HS-5 (cell line): ENCODE measurements at places on chromosomes 13 and 19.

- DNase-seq = no peak
Measured at GRCh38 chr19:4970558-4971423, 1.9 kb downstream of the KDM4B start.

GRCh38 chr19:43625918-43626579 lies 6.6 kb upstream of the ZNF428 start:
- no peak for DNase-seq

- no peak for DNase-seq
Measured at GRCh38 chr13:44396701-44397580, 23.3 kb downstream of the SERP2 start.

- DNase-seq = no peak
Measured at GRCh38 chr13:106331116-106331515, 204.3 kb downstream of the EFNB2 start.

- no peak for DNase-seq
Measured at GRCh38 chr13:69458013-69458412, 649.6 kb upstream of the ATXN8OS start.

DNA sequence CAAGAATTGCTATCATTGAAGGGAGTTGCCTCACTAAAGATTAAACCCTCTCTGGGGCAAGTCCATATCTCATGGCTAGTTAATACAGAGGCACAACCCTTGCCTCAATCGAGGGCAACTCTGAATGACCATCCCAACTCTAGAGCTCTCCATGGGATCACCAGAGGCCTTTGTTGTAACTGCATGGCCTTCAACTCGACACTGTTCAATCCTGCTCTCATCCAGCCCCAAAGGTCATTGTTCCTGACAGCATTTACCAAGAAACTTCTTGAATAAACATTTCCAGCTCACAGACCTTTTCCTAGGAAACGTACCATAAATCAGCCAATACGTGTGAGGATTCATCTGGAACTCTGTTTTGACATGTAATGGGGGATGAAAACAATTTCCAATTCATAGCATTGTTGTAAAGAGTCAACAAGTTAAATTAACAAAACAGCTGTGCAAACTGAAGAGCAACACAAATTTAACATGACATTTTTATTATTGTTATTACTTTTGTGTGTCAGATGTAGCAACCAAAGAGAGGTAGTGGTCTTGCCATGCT lies 452.7 kb downstream of the SUCLA2 start:
- no peak for DNase-seq

DNA sequence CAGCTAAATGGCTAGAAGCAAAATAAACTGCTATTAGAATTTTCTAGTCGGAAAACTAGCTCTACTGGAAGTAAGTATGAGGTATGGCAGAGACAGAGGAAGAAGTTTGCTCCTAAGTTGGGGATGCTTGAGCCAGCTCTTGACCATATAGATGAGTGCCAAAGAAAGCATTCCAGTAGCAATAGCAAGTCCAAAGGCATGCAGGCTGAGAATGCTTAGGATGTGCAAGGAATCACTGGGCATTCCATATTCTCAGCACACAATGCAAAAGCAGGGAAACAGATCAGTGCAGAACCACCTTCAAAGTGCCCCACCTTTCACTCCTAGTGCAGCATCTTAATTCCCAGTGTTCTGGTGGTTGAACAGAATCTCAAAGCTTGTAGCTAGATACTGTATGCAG lies 32.9 kb downstream of the SERTM1 start:
- DNase-seq = no peak

- no peak for DNase-seq
Measured at GRCh38 chr13:113629866-113630265, 28.1 kb downstream of the ATP4B start.

DNA sequence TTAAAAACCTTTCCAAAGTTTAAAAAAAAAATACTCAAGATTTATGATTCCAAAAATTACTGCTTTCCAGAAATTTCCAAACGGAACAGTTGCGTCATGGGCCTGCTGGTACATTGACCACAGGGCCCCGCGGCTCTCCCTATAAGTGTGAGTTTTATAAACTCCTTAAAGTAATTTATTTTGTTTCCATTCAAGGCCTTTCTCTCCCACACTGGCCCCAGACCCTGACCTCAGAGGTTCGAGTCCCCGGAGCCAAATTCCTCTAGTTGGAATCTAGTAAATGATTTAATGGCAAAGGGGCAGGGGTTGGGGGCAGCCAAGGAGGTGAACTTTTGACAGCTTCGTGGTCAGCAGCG lies 97.5 kb downstream of the INSR start:
- DNase-seq = no peak

- DNase-seq = no peak
Measured at GRCh38 chr13:26052337-26052736, 521 bp upstream of the SHISA2 start.

GRCh38 chr13:95292622-95293021 lies 8.6 kb downstream of the ABCC4 start:
- no peak for DNase-seq

DNA sequence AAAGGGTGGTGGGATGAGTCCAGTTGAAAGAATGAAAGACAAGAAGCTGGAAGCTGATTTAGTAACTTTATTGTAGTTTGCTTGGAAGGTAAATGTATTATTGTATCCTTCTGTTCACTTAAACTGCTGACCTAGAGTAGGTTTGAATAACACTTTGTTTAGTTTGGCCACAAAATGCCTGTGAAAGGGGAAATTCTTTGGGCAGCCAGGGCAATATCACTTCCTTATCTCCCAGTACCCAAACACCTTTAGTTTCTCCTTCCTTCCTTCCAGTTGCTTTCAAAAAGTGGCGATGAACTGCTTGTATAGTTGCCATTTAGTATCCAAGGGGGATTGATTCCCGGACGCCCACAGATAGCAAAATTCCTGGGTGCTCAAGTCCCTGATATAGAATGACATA lies 120.1 kb downstream of the PAN3 start:
- no peak for DNase-seq

GRCh38 chr13:106619688-106620555 lies 52.0 kb upstream of the ARGLU1 start:
- peak; percentile 1 for DNase-seq

DNA sequence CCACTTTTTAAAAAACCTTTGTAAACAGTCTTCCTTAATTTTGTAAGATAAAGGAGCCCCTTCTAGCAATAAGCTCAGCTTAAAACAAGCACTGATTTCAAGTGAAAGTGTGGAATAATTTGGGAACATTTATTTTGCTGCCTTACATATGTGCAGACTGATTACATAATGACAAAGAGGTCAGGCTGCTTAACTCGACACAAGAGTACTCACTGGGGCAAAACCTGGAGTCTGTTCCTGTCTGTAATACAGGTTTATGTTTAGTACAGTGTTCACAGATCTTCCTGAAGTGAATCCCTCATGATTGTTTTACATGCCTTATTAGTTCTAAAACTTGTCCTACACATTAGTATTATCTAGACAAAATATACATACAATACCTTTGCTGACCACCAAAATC lies 609.8 kb downstream of the LMO7 start:
- no peak for DNase-seq

DNA sequence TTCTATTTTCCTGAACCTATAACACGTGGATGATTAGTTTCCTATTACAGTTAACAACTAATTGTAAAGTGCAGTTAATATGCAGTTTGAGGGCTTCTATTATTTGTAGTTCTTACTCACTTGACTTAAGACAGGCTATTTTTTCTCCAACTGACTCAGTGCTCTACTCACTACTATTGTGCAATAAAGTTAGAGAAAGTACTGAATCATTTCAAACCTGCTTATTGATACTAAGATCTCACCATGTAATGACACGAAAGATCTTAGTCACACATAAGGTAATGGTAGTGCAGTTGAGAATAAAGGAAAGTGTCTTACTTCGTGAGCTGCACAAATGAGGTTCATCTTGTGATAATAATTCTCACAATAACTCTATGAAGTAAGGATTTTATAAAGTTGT lies 22.8 kb upstream of the ITM2B start:
- no peak for DNase-seq

DNA sequence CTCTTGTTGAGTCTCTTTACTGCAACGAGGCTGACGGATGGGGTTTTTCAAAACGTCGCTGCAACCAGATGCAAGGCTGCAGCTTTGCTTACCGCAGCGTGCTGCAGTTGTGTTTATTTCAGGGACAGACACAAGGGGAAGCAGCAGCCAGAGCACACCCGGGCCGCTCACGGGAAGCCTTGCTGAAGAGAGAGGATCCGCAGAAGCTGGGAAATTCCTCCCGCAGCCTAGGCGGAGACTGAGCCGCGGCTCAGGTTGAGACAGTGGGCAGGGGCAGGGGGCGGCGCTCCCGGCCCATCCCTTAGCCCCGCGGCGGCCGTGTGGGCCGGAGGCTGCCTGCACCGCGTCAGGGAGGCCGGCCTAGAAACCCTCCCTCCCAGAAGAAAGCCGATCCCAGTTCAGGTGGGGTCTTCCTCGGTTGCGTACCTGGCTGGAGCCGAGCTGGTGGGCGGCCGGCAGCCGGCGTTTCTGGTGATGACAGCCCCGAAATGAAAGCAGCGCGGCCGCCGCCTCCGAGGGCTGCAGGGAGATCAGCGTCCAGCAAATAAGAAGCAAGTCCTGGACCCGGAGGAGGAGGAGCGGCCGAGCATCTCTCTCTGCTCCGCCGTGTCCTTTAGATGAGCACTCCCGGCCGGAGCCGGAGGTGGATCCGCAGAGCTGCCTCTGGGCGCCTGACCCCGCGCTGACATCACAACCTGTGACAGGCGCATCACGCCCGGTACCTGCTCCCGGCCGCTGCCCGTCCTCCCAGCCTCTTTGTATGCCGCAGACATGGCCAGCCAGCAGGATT lies at the start of gene FRY:
Gene FRY, plus strand, starts transcription at position 750 of the 790 bp plus-strand sequence. Its CDS starts 22 bp downstream, at position 772.
- DNase-seq = peak; percentile 13
